ENCODE measurements at places on chromosomes 6 and 20.

DNA sequence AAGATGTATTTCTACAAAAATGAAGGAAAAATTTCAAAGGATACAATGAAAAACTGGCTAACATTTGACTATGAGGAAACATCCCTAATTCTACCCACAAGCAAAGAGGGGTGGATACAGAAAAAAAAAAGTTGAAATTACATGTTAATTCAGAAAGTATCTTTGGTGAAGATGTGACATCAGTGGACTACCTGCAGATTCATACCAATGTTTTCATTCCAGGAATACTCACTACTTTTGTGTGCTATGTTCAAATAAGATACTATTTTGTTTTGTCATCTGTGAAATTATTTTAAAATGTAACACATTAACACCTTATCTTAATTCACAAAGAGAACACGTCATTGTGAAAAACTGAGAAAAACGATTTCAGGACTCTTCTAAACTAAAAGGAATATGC lies 159.3 kb upstream of the SHLD1 start:
- DNase-seq = no peak

- DNase-seq = no peak
Observed at GRCh38 chr6:107600121-107600520, 110.2 kb downstream of the SOBP start.

- no peak for DNase-seq
Observed at GRCh38 chr20:47296950-47297349, 59.5 kb downstream of the ZMYND8 start.

DNA sequence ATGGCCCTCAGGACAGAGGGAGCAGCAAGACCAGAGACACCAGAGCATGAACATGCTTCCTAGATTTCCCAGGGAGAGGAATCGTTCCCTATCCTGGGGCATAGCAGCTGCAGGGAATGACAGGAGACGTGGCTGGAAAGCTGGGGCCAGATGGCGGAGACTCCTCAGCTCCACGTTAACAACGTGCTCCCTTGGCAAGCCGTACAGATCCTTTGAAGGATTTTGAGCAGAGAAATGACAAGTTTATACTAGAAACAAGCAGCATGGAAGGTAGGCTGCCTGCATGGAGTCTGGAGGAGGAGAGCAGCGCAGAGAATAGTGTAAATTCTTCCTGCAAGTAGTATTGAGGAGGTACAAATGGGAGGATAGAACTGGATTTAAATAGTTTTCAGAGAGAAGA lies 11.7 kb downstream of the MYLIP start:
- no peak for DNase-seq

DNA sequence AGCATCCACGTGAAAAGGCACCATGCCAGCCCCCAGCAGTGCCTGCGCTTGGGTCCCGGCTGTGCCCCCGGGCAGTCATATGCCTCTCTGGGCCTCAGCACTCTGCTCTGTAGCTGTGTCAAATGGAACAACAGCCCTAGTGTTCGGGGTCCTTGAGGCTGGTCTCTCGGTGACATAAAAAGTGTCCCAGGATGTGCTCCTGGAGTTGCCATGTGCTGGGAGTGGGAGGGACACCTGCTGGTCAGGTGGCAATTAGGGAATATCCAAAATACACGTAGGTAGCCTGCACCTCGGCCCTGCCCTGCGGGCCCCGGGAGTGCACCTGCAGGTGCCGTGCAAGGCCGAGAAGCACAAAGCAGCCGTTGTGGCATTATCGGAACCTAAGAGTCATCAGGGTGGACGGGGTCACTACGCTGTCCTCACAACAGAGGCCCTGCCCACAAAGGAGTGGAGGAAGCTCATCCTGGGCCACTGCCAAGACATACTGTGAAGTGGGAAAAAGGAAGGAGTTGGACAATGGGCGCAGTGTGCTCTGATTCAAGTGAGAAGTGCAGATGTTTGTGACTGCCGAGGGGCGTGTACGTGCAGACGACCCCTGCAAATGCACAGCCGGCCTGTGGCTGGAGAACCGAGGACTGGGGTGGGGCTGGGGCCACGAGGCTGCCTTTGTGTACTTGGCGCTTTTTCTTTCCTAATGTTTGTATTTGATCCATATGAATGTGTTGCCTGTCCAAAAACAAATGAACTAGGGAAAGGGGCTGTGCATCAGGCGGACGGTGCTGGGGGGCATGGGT lies 24.6 kb downstream of the SLCO4A1 start:
- DNase-seq = no peak

DNA sequence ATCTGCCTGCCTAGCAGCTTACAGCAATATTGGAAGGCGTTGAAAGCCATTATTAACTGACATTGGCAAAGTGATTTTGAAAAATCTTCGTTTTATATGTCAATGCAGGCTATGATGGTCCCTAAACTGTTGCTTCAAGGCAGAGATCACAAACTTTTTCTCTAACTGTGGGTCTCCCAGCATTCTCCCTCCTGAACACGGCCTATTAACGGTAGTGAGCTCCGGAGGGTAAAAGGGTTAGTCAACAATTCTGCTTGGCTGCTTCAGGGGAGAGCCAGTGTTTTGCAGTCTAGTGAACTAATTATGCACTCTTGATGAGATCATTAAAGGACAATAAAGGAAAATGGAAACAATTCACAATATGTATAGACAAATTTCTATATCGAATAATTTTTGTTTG lies 261.8 kb upstream of the QKI start:
- no peak for DNase-seq

GRCh38 chr20:297925-298775 lies 780 bp downstream of the ZCCHC3 start:
- DNase-seq = no peak

- DNase-seq = no peak
Observed at GRCh38 chr6:33979750-33980149, 166.1 kb downstream of the GRM4 start.

GRCh38 chr20:2255926-2256531 lies 39.8 kb upstream of the TGM3 start:
- no peak for DNase-seq

DNA sequence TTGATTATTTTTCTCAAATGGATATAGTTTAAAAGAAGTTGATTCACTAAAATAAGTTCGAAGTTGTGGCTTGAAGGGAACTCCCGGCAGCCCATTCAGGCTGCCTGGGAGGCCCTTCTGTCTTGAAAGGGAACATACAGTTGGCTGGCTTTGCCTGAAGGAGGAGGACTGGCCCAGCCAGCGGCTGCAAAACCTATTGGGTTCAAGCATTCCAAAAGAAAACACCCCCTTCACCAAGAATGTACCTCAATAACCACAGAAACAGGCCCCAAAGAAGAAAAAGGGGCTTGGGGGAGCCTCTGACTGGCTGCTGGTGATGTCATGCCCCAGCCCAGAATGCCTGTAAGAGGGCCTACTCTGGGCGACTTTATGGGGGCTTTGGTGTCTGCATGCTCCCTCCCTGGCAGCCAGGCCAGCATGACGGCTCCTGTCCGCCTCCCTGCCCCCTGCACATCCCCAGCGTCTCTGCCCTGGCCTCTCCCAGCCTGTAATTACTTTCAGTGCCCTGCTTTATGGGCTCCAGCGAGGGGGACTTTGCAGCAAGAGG lies 36.5 kb downstream of the MAFB start:
- no peak for DNase-seq

DNA sequence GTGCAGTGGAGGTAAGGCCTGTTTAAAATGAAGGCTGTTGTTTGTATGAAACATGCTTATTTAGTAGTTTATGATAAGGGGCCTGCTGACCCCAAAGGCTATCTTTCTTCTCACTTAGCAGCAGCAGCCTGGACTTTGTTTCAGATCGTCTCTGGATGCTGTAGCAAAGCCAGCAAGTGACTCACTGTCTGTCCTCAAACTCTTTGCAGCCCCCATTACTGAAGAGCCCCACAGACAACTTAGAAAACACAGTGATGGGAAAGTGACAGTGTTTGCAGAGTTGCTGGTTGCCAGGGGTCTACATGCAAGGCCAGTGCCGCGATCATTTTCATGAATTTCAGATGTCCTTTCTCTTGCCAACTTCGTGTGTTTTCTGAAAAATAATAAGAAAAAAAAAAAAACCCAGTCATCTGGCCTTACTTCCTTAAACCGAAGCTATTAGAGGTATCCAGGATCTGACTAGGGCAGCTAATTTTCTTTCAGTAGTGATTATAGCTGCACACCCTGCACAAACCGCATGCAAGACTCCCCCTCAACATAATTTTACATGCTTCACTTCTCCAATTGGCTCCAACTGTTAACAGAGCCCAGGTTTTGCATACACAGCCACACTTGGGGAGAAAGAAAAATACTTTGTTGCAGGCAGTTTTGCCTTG lies 11.6 kb upstream of the F13A1 start:
- DNase-seq = no peak
